Fibroblast of lung (primary cell): ENCODE measurements at places on chromosomes 4 and X. TPM values are rescaled to one million over a fixed set of nuclear protein-coding genes. Genes with fewer than 3 reads are reported as not detected.

Gene TRIM75
- total RNA-seq = not detected in 2 replicates

Gene TASL
- total RNA-seq = not detected in 2 replicates

Gene DMRTC1
- total RNA-seq = not detected in 2 replicates

Gene AMER1
- total RNA-seq = 1.5 and 1.7 TPM in 2 replicates

Gene TCEAL5
- not detected in 2 replicates for total RNA-seq

Gene GLRB
- 13.6 and 25.9 TPM in 2 replicates for total RNA-seq

Gene ADH7
- total RNA-seq = 0.17 TPM in 1 of 2 replicates, not detected in the other

Gene BBS12
- total RNA-seq = 7.4 and 8.4 TPM in 2 replicates

Gene SSX2B
- total RNA-seq = not detected in 2 replicates

Gene NAA15
- total RNA-seq = 23.1 and 25.4 TPM in 2 replicates

- no peak for DNase-seq
These were observed 82.3 kb downstream of the SRPX start for GRCh38 chrX:38138157-38138891.

DNA sequence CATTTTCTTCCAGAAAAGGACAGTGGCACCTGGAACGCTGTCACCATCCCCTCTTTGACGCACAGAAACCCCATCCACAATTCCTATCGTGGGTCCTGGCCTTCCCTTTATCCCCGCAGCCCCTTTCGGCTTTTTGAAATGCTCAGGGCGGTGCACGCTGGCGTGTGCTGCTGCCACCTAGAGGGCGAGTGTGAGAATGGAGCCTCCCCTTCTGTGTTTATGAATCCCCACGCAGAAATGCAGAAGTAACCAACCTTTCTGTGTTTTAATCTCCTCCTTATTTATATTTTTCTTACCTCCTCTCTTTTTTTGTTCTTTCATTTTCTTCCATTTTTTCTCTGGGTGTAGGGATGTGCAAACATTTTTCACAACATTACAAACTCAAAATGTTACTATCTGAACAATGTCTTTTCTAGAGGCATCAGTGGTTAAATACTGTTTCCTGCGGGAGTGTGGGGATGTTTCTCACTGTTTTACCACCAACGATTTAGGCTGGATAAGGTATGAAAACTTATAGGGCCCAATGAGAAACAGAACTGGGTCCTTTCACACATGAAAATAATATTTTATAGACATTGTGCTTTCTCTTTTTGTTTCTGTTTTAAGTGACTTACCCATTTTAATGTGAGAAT lies 50.0 kb downstream of the TMA16 start:
- peak; percentile 55 for DNase-seq

- no peak for DNase-seq
These were observed 50.9 kb upstream of the CPLX1 start for GRCh38 chr4:876780-877179.

DNA sequence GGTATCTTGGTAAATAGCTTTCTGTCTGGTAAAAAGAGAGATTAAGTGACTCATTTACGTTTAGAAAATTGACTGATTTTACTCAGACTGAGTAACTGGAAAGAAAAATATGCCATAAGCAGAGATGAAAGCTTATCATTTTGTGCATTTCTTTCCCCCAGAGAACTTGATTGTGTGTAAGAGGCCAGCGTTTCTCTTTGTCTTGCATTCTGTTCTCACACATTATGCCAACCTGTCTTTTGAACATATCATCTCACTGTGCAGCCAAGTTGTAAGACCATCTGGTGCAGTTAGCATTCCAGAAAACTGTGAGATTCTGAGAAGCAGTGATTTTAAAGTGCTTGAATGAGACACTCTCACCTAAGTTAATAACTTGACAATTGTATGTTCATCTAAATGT lies 651.3 kb downstream of the TECRL start:
- no peak for DNase-seq

GRCh38 chr4:181962321-181962720 lies 280.9 kb upstream of the TENM3 start:
- DNase-seq = peak; percentile 70

GRCh38 chr4:11704186-11704830 lies 275.6 kb upstream of the HS3ST1 start:
- peak; percentile 25 for DNase-seq

DNA sequence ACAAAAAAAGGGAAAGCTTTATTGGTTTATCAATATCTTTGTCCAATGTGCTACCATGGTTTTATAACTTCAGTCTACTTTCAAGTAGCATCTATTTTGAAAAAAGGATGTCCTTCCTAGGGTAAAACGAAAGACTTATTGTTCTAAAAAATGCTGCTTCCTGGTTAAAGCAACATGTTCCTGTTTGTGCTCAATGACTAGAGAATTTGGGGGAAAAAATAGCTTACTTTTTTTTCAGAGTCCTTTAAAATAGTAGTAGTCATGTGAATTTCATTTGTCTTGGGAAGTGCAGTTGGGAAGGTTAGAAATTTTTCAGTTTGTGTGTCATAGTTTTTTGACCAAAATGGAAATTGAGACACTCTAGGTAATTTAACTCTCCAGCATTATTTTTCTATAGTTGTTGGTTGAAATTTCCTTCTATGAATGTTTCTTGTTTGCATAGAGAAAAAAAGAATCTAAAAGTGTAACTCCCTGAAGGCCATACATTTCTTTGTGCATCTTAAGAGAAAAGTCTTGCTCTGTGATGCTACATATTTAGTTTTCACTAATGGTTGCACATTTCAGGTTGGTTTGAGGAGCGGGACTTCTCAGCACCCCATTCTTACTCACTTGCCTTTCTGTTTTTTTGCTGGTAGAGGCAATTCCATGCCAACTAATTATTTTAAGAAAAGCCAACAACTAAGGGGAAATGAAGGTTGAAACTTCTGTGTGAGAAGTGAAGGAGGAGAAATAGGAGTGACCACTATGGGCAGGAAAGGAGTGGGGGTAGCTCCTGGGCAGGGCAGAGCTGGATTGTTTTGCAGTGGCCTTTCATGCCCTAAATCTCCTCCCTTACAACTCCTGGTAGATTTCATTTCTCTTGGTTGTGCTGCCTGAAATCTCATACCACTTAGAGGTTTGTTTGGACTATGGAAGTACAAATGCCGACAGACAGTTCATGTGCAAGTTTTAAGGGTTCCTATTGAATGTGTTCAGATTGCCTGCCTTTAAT lies 76.4 kb downstream of the RAPGEF2 start:
- peak; percentile 43 for DNase-seq

DNA sequence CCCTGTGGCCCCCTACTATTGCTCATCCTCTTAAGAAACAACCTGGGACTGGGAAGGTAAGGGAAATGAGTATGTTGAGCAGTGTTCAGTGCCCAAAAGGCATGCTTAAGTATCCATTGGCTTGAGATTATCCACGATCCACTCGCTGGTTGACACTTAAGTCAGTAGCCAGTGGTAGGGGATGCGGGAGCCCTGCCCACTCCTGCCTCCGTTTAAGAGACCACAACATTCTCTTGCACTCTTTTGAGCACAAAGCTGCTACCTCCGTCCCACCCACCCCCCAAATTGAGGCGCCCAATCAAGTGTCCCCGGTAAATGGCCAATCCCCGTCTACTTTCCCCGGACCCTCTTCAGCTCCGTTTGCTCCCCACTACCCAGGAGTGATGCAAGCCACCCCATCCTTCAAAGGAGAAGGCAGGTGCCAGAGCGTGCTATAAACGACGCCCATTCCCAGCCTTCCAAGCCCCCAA lies 25.0 kb downstream of the UTP14A start:
- DNase-seq = no peak

- DNase-seq = no peak
These were observed 5.9 kb downstream of the CRMP1 start for GRCh38 chr4:5887011-5887360.

GRCh38 chrX:39196192-39197102 lies 395.2 kb downstream of the MID1IP1 start:
- DNase-seq = peak; percentile 88

- no peak for DNase-seq
These were observed 5.1 kb downstream of the CYTL1 start for GRCh38 chr4:5014007-5014682.

- DNase-seq = no peak
These were observed 148.4 kb downstream of the STPG2 start for GRCh38 chr4:97994765-97995465.

GRCh38 chr4:74031576-74031975 lies 6.9 kb downstream of the CXCL3 start:
- DNase-seq = no peak

- DNase-seq = no peak
These were observed 755.5 kb downstream of the GLUD2 start for GRCh38 chrX:121802881-121803412.

DNA sequence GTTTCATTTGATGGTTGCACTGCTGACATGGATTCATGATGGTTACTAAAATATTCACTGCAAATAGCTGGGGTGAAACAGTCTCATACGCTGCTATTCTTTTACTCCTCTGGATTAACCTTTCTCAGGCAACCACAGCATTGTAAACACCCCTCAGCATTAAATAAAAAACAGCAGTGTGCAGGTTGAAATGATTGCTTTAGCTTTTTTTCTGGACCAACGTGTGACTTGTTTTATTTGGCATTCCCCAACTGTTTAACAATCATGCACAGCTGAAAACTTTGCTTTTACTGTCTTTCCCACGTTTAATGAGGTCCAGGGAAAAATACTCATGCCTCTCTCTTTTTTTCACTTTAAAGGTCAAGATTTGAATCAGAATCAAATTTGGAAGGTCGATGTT lies 490.8 kb downstream of the RAPGEF2 start:
- no peak for DNase-seq

DNA sequence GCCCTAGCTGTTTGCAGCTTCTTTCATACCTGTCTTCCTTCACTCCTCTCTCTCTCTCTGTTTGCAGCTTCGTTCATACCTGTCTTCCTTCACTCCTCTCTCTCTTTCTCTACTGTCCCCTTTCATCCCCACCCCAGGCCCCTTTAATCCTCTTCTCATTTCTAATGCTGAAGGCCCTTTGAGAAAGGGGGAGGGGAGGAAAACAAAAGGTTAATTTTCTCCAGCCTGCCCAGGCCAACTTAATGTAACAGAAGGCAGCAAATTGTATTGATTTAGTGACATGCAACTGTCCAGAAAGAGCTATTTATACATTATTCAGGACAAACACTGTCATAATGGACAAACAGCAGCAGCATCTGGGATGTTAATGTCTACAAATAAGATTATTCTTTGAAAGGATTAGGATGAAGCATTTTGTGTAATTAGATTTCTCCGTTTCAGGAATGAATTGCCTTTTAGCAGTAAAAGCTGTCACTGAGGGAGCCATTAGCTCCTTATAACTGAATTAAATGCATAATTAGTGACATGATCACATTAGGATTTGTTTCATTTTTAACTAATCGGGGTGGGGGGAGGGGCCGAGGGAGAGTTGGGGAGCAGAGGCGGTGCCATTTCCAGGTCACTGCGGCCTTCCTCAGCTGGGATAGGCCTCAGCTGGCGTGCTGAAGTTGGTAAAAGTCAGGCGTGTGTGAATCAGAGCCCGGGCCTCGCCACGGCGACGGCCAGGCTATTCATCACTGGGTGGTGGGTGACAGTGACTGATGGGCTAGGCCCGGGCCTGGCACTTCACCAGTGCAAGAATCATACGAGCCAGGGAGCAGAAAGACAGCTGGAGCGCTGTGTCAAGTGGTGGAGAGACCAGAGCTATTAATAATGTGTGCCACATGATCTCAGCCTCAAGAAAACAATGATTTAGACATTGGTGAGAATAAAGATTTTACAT lies 174.5 kb downstream of the NKX6-1 start:
- DNase-seq = peak; percentile 65

- no peak for DNase-seq
These were observed 162.7 kb upstream of the KIT start for GRCh38 chr4:54495091-54495490.

DNA sequence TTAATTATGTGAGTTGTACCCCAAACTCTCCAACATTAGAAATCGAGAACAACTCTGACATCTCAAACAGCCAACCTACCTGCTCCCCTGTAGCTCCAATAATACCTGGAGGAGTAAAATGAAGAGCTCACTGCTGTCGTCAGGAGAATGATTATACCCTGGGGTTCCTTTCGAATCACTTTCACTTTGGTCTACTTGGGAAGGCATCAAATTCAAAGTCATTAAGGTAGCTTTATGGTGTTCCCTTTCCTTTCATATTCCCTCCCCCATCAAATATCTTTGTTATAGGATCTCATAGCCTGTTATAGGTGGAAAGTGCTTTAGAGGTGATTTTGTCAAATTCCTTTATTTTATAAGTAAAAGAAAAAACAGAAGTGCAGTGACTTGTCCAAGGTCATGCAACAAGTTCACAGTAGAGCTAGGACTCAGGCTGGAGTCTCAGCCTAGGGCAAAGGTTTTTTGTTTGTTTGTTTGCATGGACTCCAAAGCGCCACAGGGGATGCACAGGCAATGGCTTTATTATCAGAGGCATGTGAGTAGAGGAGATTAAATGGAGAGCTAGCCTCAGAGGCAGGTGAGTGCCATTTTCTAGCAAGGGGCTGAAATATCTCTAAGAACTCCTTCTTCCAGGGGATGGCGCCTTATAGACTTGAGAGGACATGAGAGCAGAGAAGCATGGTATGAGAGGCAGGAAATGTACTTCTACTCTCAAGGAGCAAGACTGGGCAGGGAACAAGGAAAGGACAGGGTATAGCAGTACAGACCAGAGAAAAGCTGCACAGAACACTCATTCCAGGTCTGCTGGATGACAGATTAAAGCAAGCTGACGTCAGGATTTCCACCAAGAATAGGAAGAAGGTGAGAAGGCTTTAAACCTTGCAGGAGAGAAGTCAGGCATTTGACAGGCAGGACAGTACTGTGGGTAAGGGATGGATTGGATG lies 262.1 kb upstream of the GPC4 start:
- DNase-seq = no peak

DNA sequence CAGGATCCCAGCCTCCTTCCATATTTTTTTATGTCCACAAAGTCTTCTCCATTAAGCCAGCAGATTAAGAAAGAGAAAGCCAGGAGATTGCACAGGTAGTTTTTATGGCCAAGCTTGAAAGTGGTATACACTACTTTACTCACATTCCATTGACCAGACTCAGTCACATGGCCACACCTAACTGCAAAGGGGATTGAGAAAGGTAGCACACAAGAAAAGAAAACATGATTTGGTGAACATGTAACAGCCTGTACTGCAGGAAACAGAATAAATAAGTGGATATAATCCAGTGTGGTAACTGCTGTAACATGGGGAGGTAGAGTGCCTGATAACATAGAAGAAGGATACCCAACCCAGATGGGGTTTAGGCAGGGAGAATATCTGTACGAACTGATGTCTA lies 43.9 kb downstream of the HOPX start:
- DNase-seq = no peak

- no peak for DNase-seq
These were observed 81.8 kb downstream of the ASB9 start for GRCh38 chrX:15188039-15188438.

- DNase-seq = no peak
These were observed 5.9 kb upstream of the MAGEB3 start for GRCh38 chrX:30224536-30224935.

GRCh38 chrX:23052324-23052723 lies 52.6 kb downstream of the DDX53 start:
- no peak for DNase-seq

DNA sequence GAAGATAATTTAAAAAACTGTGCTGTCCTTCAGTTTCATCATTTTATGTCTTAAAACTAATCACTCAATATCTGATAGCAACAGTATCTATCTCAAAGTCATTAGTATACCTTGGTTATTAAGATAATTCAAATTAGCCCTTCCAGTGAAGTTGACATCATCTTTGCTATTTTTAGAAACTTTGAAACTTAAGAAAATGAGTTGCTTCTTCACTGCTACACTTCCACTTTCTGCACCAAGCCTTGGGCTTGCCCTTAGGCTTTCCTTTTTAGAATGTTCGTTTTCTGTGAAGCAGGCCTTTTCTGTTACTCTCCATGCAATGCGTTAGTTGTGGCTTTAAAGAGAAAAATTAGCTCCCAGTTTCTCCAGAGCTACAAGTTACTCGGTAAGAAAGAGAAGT lies 4.4 kb upstream of the VAMP7 start:
- DNase-seq = no peak

GRCh38 chr4:75552452-75552851 lies 3.4 kb upstream of the ODAPH start:
- DNase-seq = no peak
